ENCODE measurements at places on chromosomes 1 and 21.
A peak's percentile ranks its signal among the peaks of the same experiment; 100 is the strongest.

DNA sequence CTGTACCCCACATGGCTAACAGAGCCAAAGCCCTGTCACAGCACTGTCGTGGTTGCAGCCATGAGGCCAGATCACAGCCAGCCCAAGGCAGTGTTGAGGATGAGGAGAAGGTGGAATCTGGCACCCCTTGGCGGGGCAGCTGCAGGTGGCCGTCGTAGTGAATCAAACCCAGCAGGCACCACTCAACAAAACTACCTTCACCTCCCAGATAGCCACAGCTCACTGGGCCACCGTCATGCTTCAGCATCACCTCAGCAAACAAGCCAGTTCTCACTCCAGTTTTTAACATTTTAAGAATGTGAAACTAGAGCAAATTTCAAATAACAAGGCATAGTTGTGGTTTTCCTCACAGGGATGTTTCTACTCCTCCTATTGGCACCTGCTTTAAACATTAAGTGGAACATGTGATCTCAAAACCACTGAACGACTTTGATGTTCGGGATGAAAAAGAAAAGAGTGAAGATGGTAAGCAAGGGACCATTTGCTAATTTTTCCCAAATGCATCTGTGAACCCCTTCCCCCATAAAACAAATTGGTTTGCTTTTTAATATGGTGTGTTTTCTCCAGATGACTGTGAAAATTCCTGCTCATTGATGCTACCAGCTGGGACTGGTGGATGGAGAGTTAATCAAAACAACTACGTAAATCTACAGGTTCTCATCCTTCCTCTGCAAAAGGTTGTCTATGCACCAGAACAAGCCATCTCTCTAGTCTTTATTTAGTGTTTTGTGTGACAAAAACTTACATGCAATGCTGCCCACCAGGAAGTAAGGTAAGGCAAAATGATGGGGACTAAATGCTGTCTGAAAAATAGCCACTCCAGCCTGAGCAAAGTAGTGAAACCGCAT lies 45.5 kb downstream of the TOR1AIP2 start:
- peak; percentile 17 for DNase-seq

DNA sequence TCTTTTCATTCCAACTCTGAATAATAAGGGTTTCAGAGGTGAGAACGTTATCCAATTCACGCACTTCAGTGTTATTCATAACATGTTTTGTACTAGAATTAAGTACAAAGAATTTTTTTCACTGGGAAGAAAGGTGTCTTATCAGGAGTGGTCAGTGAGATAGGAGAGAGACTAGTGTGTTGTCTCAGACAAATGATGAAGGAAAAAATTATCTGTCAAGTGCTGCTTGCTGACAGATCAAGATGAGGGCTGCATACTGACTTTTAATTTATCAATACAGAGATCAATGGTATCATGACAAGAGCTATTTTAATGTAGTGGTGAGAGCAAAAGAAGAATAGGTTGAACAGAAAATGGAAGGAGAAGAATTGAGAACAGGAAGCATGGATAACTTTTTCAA lies 402.4 kb downstream of the KCNT2 start:
- no peak for DNase-seq

DNA sequence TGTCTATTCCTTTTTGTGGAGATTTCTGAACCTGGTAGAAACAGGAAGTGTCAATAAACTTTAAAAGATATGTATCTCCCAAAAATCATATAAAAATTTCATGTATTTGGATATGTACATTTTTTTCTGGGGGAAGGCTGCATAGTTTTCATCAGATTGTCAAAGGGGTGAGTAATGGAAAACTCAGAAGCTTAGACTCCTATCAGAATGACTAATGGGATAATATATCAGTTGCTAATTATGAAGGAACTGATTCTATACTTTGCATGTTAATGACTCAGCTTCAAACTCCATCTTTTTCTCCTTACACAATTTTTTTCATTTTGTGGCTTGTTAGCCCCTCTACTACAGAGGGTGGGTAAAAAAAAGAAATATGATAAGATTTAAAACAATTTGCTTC lies 55.9 kb downstream of the GON4L start:
- DNase-seq, result peak; percentile 40

DNA sequence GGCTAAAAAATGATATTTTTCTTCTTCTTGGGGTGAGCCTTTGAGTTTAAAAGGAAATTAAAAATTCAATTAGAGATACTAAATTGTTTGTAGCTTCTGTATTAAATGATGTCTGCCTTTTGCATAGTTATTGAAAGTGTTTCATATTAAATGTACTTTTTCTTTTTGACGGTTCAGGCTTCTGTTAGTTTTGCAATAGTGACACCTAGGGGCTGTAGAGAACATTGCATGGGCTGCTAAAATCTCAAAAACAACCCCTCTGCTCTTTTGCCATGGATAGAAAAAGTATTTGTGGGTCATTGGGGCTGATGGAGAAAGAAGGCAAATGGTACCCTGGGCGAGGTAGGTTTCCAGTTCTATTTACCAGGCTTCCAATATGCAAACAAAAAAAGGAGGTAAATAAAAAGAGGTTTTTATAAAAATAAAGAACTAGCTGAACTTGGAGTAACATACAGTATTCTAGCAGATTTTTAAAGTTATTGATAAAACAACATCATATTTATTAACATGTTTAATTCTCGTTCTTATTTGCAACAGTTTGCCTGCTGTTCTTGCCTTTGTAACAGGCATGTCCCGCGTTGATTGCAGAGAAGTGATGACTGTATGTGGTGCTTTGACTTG lies 115.4 kb upstream of the HOOK1 start:
- peak; percentile 51 for DNase-seq

DNA sequence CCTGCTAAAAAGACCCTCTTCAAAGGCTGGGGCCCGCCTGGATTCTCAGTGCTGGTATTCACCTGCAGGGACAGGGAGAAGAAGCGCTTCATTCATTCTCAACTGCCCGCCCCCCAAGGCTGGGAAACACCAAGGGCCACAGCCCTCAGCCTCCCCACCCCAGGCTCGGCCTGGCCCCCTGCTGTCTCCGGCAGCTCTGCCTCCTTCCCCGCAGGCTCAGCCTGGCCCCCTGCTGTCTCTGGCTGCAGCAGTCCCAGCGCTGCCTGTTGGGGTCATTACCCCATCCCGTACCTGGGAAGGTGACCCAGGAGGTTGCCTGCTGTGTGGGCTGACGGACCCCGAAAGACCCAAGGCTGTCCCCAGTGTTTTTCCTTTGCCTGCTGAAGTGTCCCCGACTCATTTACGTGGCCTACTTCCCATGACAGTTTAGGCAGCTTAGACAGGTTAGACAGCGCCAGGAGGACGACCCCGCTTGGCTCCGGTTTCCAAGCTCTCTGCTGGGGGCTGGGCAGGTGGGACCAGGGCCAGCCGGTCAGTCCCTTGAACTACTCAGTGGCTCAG lies 22.9 kb upstream of the CLSTN1 start:
- DNase-seq, result no peak

GRCh38 chr1:167808690-167809089 lies 86.9 kb downstream of the MPZL1 start:
- DNase-seq, result peak; percentile 56

DNA sequence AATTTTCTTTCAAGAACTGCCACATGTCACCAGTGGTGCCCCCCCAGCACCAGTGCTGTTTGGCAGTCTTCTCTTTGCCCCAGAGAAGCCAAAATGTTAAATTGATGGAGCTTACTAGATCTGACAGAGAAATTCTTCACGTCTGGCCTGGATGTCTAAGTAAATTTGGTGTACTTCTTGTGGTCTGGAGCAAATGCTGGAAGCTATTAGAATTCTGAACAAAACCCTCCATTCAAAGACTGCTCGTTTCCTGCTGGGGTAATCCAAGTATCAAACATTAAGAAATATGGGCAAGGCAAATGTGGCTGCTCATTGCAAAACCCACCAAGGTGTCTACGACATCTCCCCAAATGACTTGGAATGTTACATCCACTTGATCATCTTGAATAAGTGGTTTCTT lies 92.3 kb downstream of the ROR1 start:
- DNase-seq, result no peak

DNA sequence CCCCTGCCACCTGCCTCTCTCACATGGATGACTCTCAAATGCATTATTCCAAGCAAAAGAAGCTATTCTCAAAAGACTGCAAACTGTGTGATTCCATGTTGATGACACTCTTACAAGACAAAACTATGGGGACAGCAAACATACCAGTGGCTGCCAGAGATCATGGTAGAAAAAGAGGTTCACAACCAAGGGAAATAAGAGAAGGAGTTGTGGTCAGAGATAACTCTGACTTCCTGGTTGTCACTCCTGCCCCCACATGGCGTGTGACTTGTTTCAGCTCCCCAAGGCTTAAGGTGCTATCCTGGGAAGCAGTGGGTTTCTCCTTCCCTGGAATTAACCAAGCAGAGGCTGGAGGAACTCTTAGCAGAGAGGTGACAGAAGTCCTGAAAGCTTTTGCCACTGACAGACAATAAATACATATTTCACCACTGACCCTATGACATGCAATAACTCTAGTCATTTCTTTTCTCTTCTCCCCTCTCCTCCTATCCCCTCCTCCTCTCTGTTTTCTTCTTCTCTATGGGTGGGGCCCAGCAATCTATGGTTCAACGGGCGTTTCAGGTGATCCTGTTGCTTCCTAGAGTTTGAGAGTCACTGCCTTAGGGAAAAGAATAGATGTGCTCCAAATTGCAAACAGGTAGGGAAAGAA lies 185.1 kb downstream of the FCRL5 start:
- DNase-seq, result no peak

GRCh38 chr1:60924964-60925798 lies 157.2 kb upstream of the NFIA start:
- DNase-seq, result no peak

GRCh38 chr1:222786121-222786520 lies 28.7 kb upstream of the DISP1 start:
- DNase-seq, result no peak

- no peak for DNase-seq
Observed at GRCh38 chr1:118298397-118298796, 113.4 kb upstream of the SPAG17 start.

GRCh38 chr1:157112186-157112867 lies 12.7 kb upstream of the ETV3L start:
- no peak for DNase-seq

GRCh38 chr1:75503221-75503974 lies 107.5 kb downstream of the SLC44A5 start:
- no peak for DNase-seq

DNA sequence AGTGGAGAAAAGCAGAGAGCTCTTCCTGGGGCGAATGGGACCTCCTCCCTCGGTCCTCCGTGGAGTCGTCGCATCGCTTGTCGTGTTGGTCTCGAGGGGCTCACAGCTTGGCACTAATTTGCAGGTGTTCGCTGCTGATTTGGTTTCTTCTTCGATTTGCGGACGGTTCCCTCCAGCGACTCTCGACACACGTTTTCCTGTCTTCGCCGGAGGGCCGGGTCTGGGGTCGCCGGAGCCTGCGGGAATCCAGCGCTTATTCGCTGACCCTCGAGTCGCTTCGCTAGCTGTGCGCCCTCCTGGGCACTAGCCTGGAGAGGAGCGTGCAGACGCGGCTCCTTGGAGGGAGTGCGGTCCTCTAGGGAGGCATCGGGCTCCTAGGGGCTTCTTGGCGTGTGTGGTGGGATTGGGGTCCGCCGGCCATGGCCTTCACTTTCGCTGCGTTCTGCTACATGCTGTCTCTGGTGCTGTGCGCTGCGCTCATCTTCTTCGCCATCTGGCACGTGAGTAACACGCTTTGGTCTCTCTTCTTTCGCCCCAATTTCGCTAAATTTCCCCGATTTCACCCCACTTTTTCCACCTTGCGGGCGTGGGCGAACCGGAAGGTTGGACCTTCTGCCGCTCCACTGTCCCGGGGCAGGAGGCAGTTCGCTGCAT lies 766 bp downstream of the CNIH3 start:
- no peak for DNase-seq

DNA sequence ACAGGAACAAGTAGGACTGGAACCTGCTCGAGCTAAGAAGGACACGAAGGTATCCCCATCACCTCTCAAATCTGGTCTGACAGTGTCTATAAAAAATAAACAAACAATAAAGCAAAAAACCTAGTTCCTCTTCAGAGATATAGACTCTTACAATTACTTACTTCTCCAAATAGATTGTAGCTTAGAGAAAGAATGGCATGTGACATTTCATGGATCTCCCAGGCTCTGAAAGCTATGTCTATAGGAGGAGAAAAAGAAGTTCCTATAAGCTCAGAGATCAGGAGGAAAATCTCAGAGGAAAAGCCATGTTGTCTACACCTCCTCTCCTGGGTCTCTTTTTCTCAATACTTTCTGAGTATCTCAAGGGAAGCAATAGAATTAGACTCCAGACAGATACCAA lies 12.3 kb upstream of the OR10J5 start:
- no peak for DNase-seq

DNA sequence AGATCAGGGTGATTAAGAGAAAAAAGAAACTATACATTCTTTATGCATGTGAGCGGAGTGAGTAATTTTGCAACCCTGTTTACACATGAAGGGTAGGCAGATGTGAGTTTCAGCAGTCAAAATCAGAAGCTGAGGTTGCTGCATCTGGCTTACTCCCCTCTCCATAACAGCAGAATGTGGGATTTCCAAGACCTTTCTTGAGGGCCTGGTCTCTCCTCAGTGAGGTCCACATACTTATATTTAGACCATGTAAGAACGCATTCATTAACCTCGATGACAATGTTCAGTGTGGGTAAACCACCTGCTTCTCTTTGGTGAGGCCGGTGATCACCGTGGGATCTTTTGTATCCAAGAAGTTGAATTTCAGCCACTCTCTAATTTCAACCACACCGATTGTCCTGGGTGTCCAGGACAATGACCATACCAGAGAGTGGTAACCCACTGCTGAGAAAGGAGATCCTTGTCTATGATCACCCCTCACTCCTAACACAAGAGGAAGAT lies 18.7 kb upstream of the RAP1A start:
- DNase-seq, result no peak

- peak; percentile 37 for DNase-seq
Observed at GRCh38 chr1:225318706-225319575, 108.9 kb downstream of the LBR start.

GRCh38 chr1:45867697-45868348 lies 64.4 kb downstream of the MAST2 start:
- no peak for DNase-seq

DNA sequence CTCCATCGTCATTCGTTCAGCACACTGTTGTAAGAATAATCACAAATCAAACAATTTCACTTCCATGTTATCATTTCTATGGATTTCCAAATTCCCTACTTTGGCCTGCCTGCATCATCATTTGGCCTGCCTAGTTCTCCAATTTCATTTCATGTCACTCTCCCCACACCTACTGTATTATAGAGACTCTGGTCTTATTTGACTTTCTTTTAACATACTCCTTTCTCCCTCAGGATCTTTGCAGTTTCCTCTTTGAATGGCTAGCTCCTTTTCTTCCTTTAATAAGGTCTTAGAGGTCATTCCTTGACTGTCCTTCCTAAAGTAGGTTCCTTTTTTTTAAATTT lies 36.3 kb upstream of the PODN start:
- no peak for DNase-seq

GRCh38 chr1:244861683-244862082 lies 2.7 kb downstream of the HNRNPU start:
- DNase-seq, result no peak

- DNase-seq, result peak; percentile 70
Observed at GRCh38 chr1:160219062-160219929, 14.1 kb downstream of the PEA15 start.
